ENCODE measurements at places on chromosomes 6 and 20.
A peak's percentile ranks its signal among the peaks of the same experiment; 100 is the strongest.

GRCh38 chr6:45469663-45470062, 91.9 kb upstream of the SUPT3H start:
- DNase-seq, result no peak

GRCh38 chr6:168937054-168937453, 316.6 kb downstream of the THBS2 start:
- DNase-seq, result no peak

- no peak for DNase-seq
These were observed 43.3 kb downstream of the IRAK1BP1 start for GRCh38 chr6:78910591-78911171.

DNA sequence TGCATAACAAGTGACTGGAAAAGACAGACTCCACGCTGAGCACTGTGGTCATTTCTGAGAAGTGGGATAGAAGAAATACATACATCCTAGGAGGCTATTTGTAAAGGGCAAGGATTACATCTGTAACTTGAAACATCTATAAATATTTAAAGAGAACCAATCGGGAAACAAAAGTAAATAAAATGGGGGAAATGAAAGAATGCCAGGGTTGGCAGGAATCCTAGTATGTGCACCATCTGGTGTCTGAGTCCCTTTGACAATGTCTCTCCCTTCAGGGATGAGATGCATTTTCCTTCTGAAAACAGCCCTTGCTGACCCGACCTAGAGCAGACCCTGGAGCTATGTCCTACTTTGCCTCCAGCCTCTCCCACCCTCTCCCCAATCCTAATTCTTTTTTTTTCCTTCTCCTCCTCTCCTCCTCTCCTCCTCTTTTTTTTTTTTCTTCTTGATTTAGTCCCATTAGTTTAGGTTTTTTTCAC, 53.2 kb downstream of the VSTM2L start:
- peak; percentile 24 for DNase-seq

DNA sequence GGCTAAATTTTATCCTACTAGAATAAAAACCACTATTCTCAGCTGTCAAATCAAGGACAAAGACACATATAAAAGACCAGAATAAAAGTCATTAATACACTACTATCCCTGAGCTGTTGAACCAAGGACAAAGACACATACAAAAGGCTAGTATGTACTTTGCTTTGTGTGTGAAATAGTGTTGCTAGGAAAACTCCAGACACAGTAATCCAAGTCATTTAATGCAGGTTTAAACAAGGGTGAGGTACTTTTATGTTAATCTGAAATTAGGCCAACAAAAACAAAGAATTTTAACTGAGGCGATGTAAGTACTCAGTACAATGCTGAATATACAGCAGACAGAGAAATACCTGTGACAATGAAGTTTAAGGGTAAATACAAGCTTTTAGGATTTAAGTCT, 18.9 kb downstream of the GCLC start:
- no peak for DNase-seq

- DNase-seq, result no peak
These were observed 3.7 kb upstream of the SYNDIG1 start for GRCh38 chr20:24465730-24466129.

- no peak for DNase-seq
These were observed 63.2 kb upstream of the BMP2 start for GRCh38 chr20:6704132-6704861.

All from NCI-H2081 treated with DMSO at 0.1 percent for 48 hours (cell line).